ENCODE measurements at places on chromosomes 12 and 14.

DNA sequence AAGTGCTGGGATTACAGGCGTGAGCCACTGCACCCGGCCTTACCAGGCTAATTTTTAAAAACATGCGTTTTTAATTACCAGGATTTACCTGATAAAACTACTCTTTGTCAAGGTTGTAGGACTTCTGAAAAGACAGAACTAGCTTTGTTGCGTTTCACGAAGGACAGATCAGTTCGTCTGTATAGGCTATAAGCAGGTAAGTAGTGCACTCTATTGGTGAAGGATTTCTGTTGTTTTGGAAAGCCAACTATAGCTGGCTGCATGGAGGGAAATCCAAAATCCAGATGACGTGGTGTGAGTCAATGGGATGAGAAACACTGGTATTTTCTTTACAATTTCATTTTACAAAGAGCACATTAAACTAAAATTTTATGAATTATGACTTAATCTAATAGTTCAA is 14.6 kb downstream of the GNPNAT1 start:
- DNase-seq, result no peak

GRCh38 chr12:14802247-14802646 is 1.0 kb downstream of the WBP11 start:
- no peak for DNase-seq

- DNase-seq, result no peak
Measured at GRCh38 chr14:31278883-31279282, 71.3 kb upstream of the HECTD1 start.

DNA sequence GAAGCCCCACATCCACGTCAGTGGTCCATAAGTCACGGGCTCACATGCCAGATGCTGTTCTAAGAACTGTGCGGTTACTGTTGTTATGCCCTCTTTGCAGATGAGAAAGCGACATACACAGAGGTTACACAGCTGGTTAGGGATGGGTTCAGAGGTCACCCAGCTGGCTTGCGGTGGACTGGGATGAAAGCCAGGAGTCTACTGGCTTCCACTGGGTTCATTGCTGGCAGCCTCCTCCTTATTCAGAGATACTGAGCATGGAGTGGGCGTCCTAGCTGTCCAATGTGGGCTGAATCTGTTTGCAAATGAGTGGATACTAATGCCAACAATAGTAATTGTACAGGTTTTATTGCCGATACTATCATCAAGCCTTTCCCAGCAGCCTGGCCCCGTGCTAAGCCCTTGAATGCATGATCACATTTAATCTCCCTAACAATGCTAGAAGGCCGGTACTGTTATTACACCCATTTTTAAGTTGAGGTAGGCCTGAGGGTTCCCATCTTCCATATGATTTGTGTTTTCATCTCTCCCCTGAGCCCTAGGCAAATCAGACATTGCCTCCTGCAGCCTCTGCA is 129.1 kb downstream of the PLXNC1 start:
- peak; percentile 62 for DNase-seq

DNA sequence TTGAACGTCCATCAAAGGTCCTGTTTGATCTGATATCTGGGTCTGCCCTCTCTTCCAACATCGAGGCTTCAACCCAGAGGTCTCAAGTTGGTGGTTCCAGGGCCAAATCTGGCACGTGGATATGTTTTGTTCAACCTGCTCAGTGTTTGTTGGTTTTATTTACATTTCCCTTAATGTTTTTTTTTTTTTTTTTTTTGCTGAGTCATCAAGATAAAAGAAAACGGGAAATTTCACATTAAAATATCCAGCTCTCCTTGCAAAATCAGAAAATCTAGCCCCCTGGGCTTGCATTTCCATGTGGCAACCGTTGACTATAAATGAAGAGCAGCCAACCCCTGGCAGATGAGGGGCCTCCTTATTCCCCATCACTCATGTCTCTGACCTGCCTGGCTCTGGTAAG is 765.6 kb upstream of the TBX3 start:
- no peak for DNase-seq

DNA sequence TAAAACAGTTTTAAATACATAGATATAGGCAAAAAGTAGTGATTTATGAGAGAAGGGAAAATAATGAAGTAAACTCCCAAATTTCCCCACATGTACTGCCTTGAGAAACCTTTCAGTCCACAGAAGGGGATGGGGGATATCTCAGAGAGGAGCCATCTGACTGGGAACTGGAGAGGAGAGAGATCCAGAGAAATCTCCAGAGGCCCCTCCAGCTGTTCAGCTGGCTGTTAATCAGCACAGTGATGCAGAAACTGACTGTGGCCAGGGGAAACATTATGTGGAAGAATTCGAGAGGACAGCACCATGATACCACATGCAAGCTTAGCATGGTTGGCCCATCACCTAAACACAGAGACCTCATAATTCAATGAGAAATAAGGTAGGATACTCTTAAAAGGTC is 1165.9 kb upstream of the TMEM132C start:
- no peak for DNase-seq

- DNase-seq, result no peak
Measured at GRCh38 chr14:104552738-104553125, 26.8 kb upstream of the C14orf180 start.

- no peak for DNase-seq
Measured at GRCh38 chr12:39348523-39348922, 94.4 kb downstream of the KIF21A start.

- no peak for DNase-seq
Measured at GRCh38 chr12:76908303-76909017, 29.6 kb upstream of the CSRP2 start.

- no peak for DNase-seq
Measured at GRCh38 chr12:5872745-5873144, 72.3 kb downstream of the ANO2 start.
